ENCODE measurements at places on chromosomes 4 and X.

DNA sequence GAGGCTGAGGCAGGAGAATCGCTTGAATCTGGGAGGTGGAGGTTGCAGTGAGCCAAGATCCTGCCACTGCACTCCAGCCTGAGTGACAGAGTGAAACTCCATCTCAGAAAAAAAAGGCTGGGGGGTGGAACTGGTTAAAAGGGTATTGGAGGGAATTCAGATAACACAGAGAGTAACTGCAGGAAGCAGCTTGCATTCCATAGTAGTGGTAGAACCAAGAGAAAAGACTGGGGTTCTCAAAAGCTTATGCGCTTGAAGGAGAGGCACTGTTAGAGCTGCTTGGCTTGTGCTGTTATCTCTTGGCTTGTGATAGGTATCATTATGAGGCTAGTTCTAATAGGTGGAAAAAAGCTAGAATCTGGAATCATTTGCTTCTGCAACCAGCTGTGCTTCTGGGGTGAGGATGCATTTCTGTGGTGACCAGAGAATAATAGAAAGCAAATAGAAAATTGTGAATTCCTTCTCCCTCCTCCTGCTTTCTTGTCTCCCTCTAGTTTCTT, 91.2 kb upstream of the ELOVL6 start:
- no peak for DNase-seq

DNA sequence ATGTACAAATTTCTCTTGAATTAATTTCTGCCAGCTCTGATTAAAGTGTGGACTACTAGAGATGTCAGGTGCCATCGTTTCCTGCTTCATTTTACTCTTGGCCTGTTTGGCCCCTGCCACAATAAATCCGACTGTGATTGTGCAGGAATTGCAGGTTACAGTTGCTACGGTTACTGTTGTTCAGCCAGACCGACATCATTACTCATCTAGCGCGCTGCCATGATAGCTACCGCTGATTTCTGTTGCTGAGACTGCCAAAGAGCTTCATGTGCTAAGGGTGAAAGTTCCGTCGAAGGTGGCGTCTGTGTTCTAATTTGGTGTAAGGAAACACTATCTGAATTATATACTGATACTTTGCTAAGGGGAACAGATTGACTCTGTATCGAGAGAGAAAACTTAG, 22.1 kb downstream of the SLIT2 start:
- no peak for DNase-seq

DNA sequence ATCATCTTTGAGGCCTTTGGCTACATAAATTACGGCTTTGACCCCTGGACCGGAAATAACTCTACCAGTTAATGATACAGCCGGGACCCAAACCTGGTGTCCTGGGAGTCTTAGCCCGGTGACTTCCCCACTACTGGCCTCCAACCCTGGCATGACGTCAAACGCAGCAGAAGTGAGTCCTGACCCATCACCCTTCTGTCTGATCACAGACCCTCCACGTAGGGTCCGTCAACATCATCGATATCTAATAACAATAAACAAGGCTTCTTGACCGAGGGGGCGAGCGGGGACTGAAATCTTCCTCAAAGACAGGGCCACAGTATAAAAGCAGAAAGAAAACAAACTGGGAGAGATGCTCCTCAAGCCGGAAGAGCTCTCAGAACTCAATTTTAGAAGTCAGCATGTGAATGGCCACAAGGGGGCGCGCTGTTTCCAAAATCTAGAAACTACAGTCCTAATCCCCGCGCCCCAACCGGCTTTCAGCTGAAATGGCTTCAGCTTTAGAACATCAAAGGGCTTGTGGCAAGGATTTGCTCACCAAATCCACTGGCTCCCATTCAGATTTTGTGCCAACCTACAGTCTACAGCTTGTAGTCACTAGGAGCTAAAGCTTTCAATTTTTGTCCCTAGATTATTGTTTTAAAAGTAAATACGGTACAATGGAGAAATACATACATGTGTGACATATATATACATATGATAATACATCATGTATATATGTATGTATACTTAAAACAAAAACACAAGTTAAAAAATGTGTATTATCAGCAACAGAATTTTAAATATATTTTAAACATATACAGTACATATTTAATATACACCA, 46.4 kb upstream of the ENPP6 start:
- DNase-seq, result peak; percentile 99

- no peak for DNase-seq
Measured at GRCh38 chrX:53128097-53128749, 34.3 kb downstream of the KANTR start.

DNA sequence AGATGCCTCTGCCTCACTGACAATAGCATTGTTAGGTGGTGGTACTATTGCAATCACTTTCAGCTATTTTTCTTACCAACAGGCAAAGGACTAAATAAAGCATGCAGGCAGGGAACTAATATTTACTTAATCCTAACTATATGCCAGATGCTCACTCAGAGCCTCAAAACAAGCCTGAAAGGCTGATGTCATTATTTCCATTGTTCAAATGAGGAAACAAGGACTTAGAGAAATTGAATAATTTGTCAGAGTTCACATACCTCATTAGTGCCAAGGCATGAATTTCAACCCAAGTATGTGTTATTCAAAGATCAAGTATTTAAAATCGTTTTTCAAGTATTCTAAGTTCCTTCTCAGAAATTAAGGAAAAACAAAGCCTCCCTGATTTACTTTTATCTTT, 374.9 kb upstream of the TECRL start:
- DNase-seq, result no peak

DNA sequence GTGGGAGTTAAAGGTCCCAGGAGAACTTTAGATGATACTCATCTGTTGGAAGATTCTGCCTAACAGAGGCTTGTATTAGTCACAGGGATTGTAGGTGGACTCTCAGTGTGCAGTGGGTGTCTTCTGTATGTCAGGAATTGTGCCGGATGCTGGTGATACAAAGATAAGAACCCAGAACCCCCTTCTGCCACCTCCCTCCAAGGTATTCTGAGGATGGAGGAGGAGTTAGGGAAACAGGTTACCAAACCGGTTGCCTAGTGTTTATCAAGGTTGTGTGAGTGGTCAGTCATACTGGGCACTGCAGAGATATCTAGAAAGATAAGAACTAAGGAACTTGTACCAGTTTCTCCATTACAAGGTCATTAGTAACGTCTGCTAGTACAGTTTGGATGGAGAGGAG, 61.6 kb downstream of the PTTG2 start:
- no peak for DNase-seq

GRCh38 chrX:124726881-124727280, 380.5 kb downstream of the SH2D1A start:
- DNase-seq, result no peak

DNA sequence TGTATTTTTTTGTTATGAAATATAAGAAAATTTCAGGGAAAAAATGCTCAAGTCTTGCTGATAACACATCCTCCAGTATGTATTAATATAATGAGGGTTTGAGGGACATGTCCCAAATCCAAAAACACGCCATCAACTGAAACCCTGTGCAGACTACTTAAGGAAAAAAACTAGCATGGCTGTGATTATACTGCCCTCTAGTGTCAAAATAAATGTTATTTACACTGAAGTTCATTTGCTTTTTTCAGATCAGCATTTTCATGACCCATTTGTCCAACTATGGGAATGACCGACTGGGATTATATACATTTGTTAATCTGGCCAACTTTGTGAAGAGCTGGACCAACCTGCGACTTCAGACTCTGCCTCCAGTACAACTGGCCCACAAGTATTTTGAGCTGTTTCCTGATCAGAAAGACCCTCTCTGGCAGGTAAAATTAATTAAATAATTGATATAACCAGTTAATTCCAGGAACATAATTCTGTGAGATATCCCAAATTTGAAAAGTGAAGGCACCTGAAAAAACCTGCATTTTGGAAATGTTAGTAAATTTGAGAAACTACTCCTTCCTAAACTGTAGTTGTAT, 128.5 kb downstream of the PRSS12 start:
- no peak for DNase-seq

DNA sequence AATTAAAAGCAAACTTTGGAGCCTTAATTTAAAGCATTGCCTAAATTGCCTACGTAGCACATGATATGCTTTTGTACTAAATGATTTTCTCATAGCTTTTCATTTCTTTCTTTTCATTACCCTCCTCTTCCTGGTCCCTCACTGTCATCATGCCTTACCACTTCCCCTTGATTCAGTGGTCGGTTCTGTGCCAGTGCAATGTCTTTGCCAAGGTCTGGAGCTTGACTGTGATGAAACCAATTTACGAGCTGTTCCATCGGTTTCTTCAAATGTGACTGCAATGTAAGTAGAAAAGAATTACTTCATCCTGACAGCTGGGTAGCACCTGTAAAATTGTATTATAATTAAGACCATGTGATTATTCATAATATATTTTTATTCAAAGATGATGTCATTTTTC, 72.5 kb downstream of the C4orf46 start:
- DNase-seq, result no peak

- no peak for DNase-seq
Measured at GRCh38 chr4:2353222-2354107, 65.0 kb downstream of the ZFYVE28 start.
